ENCODE measurements at places on chromosomes 3 and 15.

GRCh38 chr15:37691911-37692310 lies 242.5 kb upstream of the TMCO5A start:
- no peak for DNase-seq

DNA sequence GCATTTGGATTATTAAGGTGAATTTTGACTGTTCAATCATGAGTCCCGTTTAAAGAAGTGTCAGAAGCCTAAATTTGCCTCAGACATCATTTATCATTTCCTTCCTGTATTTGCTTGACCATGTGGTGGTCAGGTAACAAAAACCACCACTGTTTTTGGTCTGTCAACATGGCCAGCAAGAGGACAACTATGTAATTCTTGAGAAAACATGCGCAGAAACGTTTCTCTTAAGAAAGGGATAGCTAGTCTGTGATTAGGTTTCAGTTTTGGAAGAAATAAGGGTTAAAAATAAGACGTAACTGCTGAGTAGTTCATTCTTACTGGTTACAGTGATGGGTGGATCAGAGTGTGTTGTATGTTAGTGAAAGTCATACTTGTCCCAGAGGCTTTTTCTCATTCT lies 204.5 kb downstream of the AKAP13 start:
- no peak for DNase-seq

GRCh38 chr15:43370310-43370974 lies 401 bp downstream of the ZSCAN29 start:
- peak; percentile 54 for DNase-seq

GRCh38 chr3:45660567-45660901 lies 28.7 kb upstream of the SACM1L start:
- no peak for DNase-seq

DNA sequence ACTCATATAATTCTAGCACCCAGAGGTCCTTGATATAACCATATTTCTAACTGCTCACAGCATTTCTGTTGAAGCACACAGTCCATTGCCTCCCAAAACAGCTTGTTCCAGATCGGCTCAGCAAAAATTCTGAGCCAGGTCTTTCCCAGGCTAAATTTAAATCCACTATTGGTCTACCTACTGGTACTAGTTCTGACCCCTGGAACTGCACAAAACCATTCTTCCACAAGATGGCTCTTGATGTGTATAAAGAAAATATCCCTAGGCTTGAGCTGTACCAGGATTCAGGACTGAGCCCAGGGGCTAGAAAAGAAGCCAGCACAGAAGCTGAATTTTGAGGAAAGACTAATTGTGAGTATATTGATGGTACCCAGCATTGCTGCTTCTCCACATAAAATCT lies 75.4 kb upstream of the ABHD17C start:
- peak; percentile 27 for DNase-seq

DNA sequence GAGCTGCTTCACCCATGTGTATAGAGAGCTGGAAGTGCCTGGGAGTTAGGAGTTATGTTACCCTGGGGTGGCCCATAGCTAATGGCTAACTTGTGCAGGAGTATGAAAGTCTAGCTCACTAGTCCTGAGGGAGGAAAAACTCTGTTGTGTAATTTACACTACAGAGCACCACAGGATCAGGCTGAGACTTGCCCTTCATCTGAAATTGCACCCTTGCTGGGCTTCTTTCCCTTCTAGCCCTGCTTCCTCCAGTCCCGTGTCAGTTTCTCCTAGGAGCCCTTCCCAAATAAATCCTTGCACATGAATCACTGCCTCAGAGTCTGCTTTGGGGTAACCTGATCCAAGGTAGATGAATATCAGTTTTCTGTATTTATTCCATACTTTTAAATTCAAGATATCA lies 40.0 kb downstream of the CTXND1 start:
- DNase-seq = no peak

GRCh38 chr3:122350814-122351418 lies 25.9 kb downstream of the CSTA start:
- DNase-seq = no peak

DNA sequence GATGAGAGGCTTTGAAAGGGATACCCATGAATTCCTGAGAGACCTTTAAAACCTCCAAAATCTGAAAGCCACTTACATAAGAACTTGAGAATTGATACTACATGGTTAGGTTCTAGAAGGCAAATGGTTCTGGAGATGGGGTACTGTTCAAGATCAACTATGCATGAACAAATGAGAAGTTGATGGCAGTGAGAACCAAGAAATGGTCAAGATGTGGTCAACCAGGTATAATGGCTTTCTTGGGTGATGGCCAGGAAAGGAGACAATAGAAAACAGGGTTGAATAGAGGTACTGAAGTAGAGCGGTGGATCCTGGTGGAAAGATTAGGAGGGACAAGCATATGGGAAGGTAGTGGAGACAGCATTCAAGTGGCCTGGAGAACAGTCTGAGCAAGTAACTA lies 200.4 kb downstream of the RBMS3 start:
- DNase-seq = no peak

- DNase-seq = no peak
Observed at GRCh38 chr3:60696428-60697125, 554.7 kb downstream of the FHIT start.

- DNase-seq = no peak
Observed at GRCh38 chr15:48315041-48315440, 16.2 kb upstream of the DUT start.

- no peak for DNase-seq
Observed at GRCh38 chr15:68957696-68958095, 27.4 kb downstream of the SPESP1 start.

DNA sequence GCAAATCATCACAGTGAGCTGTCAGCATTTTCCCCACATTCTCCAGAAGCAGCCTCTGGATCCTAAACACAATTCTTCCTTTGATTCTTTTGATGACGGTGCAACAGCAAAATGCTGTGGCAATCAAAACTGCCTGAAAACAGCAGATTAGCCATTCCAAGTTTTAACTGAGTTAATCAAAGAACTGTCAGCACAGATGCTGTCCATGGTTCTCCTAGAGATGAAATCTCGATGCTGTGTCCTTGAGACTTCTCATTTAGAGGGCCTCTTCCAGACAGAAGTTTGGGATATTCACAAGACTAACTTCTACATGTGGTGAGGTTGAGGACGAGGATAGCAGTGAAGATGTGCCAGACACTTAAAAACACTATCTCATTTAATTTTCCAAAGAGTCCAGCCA lies 50.4 kb upstream of the GYG1 start:
- DNase-seq = no peak

GRCh38 chr3:171526146-171526545 lies 65.9 kb upstream of the TNIK start:
- DNase-seq = no peak

DNA sequence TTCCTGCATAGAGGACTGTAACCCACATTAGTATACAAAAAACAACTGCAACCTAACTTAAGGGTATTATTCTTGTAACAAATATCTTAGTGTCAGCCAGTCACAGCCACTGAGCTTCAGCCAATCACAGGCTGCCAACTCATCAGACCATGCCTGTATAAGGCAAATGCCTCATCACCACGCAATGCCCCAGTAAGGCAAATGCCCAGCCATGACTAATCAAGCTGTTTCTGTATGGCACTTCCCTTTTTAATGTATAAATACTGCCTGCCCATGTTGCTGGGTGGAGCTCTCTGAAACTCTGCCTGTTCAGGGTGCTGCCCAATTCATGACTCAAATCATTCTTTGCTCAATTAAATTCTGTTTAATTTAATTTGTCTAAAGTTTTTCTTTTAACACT lies 18.4 kb upstream of the GABRA5 start:
- DNase-seq = no peak

GRCh38 chr3:143362115-143362991 lies 242.8 kb downstream of the CHST2 start:
- DNase-seq = no peak

GRCh38 chr3:32257641-32258438 lies 19.4 kb downstream of the CMTM8 start:
- DNase-seq = no peak

DNA sequence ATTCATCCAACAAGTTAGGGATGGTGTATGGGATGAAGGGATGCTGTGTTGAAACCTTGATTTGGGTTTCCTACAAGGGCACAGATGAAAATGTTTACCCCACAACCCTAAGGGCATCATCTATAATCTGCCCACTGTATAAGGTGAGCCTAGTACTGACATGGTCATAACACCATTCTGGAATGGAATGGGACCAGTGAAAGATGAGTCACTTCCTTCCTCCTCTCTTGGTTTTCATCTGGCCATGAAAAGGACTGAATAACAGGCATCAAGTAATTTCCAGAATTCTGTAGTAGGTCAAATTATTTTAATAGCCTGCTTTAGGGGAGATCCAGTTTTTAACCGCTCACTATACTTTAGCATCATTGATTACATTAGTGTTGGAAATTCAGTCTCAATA lies 538.6 kb downstream of the NR2F2 start:
- no peak for DNase-seq

- DNase-seq = no peak
Observed at GRCh38 chr3:29577250-29577649, 296.4 kb downstream of the RBMS3 start.

- DNase-seq = peak; percentile 9
Observed at GRCh38 chr3:56547486-56547885, 9.5 kb upstream of the CCDC66 start.

GRCh38 chr15:29820394-29821154 lies 1.7 kb downstream of the TJP1 start:
- no peak for DNase-seq

DNA sequence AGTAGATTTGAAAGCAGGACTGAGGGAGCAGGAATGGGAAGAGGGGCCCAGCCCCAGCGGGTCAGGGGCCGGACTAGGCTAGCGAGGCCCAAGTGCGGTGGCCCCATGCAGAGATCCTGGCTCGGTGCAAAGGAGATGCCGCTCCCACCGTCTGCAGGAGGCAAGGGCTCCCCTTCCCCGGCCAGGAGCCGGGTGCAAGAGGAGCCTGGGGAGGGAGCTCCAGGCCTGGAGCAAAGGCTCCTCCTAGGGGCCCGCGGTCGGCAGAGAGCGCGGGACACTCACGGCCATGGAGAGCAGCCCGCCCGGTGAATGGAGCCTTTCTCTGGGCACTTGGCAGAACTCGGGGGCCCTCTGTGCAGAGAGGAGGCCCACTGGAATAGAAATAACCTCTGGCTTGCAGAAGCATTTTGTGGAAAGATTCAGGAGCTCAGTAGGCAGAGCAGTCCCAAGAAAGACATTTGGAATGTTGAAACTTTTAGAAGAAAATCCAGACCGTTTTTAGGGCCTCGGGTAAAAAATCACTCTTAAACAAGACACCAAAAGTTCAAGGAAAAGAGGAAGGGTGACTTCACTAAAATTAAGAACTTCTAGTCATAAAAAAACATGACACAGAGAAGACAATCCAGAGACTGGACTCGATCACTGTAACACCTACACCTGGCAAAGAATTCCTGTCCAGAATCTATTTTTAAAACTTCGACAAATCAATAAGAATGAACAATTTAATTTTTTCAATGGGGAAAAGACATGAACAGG lies 43.0 kb upstream of the USP3 start:
- DNase-seq = peak; percentile 67

DNA sequence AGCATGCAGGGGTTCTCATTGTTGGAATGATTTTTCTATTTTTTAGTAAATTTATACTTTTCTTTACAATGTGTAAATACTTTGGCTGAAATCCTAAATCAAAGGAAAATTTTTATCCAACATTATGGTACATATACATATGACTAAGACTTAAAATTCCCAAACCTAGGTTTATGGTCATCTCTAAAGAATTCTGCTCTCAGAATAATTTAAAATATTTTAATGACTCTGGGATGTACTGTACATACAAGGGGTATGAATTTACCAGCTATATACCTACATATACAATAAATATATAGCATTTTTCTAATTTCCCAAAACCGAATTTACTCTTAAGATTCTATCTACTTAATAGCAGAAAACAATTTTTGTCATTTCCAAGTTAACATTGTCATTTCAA lies 137.9 kb upstream of the POU1F1 start:
- no peak for DNase-seq

DNA sequence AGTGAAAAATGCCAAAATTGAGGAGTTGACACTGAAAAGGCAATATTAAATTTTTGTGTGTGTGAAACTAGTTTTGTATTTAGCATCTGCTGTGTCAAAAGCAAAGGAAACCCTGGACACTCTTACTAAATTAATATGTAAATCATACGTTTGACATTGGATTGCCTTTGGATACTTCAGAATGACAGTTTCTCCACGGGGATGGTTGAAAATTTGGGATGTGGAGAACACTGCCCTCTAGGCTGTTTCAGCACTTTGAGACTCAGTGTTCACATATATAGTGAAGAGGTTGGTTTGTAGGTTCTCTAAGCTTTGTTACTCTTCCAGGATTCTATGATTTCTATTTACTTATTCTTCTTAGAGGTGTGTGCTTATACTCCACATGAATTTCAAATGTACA lies 3.0 kb downstream of the ROBO2 start:
- DNase-seq = peak; percentile 7

- DNase-seq = no peak
Observed at GRCh38 chr3:167172377-167172776, 207.7 kb downstream of the ZBBX start.

GRCh38 chr3:106345353-106346027 lies 476.7 kb upstream of the CBLB start:
- peak; percentile 34 for DNase-seq

- DNase-seq = no peak
Observed at GRCh38 chr15:26842391-26842790, 24.5 kb upstream of the GABRA5 start.

DNA sequence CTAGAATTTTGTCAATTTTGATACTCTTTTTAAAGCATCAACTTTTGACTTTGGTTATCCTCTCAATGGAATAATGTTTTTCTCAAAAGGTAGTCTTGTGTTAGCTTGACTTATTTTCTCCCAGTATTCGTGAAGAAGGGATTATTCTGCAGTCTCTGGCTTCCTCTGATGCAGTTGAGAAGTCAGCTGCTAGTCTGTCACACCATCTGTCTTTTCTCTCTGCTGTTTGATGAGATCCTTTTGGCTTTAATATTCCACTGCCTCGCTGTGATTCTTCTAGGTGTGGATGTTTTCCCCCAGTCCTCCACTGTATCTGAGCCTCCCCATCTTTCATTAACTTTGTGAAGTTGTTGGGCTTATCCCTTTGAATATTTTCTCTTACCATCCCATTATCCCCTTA lies 141.0 kb downstream of the WDR72 start:
- no peak for DNase-seq

All from hepatocyte (in vitro differentiated cells).